DMS53 (cell line): ENCODE measurements at places on chromosomes 7 and 10.
A peak's percentile ranks its signal among the peaks of the same experiment; 100 is the strongest.

GRCh38 chr7:96397936-96398598, 76.2 kb upstream of the SLC25A13 start:
- peak; percentile 12 for DNase-seq

DNA sequence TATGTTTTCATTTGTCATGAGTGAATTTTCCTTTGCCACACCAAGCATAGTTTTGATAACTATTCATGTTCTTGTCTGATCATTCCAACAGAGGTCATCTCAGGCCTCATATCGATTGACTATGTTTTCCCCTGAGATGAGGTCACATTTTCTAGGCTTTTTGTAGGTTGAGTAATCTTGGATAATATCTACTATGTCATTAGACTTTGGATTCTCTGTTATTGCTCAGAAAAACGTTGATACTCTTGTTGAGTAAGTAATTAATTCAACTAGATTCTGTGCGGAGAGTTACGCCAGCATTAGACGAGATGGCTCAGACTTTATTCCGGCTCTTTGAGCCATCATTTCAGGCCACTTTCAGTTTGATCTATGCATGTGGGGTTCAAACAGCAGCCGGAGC, 57.7 kb downstream of the KLF6 start:
- no peak for DNase-seq

DNA sequence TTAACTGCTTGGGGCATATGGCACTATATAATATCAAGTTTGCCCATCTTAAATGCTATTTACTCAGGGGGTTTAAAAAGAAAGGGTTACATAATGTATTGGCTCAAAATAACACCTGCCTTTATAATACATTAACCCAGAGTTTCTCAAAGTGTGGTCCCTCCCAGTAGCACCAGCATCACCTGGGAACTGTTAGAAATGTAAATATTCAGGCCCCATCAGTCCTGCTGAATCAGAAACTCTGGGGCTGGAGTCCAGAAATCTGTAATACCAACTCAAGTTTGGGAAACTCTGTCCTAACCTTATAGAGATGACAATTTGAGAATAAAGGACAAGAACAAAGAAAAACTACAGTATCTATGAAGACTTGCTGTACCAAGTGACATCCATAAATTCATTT, 270.7 kb downstream of the PARD3 start:
- peak; percentile 61 for DNase-seq

- peak; percentile 26 for DNase-seq
Measured at GRCh38 chr7:23653942-23654341, 26.1 kb upstream of the FAM221A start.

GRCh38 chr10:43251419-43252165, 15.3 kb downstream of the RASGEF1A start:
- DNase-seq, result no peak

GRCh38 chr7:42914009-42914408, 2.1 kb upstream of the C7orf25 start:
- no peak for DNase-seq

- DNase-seq, result no peak
Measured at GRCh38 chr7:141227454-141227853, 153.6 kb downstream of the TMEM178B start.

DNA sequence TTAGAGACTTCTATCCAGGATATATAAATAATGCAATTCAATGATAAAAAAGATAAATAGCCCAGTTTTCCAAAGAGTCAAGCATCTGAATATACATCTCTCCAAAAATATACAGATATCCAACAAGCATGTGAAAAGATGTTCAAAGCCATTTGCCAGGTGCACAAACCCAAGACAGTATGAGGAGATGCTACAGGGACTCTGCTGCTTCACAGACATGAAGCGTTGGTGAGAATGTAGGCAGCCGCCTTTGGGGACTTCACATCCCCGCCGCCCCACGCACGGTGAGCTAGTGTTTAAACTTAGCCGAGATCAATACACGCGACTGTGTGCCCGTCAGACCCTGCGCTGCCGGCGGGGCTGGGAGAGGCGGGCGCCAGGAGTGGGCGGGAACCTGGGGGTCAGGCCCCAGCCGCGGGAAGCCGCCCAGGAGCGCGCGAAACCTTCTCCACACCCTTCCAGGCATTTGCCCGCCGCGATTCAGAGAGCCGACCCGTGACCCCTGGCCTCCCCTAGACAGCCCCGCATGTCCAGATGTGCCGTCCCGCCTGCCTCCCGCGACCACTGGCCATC, 927 bp upstream of the ALOX5 start:
- DNase-seq, result peak; percentile 69
